ENCODE measurements at places on chromosomes 4 and X.

DNA sequence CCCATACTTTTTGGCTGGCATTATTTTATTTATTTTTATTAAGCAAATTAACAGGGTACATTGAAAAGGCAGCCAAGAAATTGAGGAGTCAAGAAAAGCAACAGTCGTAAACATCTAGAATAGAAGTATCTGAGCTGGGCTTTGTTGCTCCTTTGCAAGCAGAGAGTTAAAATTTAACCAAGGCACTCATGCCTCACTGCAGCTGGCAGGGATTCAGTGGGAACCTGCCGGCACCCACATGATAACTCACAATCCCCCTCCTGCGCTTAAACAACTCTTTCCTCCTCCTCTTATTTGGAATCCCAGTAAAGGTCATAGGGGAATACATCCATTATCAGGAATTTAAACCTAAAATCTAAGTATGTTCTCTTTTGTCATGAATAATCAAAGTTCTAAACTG lies 115.5 kb downstream of the SOX3 start:
- DNase-seq, result no peak

GRCh38 chr4:33060674-33061542 lies 2340.7 kb downstream of the PCDH7 start:
- peak; percentile 45 for DNase-seq

GRCh38 chr4:153204728-153205648 lies 745 bp downstream of the TRIM2 start:
- DNase-seq, result no peak

DNA sequence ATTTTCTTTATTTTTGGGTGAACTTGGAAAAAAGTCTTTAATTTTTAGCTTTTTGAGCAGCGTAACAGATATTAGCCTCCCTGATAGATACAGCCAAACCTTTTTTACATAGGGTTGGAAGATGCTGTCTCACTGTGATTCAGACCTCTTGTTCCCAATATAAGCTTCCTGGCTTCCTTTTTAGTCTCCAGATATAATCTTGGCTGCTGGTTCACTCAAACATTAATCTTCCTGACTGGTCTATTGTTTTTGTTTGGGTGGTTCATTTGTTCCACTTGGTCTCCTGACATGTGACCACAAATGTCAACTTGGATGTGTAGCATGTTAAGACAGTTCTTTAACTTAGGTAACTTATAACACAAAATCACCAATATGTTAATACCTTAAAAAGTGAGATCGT lies 23.0 kb downstream of the RPA4 start:
- no peak for DNase-seq

DNA sequence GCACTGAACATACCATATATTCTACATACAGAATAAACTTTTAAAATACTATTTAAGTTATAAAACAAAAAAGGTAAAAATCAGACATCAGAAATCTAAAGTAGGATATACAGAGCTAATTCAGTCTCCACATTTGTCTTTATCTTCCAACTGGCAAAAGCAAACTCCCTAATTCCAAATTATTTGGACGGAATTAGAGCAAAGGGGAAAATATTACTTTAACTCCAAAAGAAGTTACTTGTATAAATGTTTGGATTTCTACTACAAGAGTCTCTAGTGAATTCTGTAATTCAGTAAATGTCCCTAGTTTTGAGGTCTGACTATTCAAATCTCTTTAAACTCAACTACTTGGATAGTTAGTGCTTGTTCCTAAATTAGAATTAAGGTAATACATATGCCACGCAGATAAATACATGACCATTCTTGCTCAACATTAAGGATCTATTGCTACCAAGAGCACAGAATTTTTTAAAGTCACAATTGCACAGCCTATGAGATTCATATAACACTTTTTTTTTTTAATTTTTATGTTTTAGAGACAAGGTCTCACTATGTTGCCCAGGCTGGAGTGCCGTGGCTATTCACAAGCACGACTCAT lies 7.3 kb downstream of the ZNF280C start:
- no peak for DNase-seq

GRCh38 chr4:10007793-10008608 lies 13.3 kb downstream of the SLC2A9 start:
- DNase-seq, result no peak

GRCh38 chr4:73019462-73020047 lies 50.0 kb downstream of the COX18 start:
- DNase-seq, result no peak

DNA sequence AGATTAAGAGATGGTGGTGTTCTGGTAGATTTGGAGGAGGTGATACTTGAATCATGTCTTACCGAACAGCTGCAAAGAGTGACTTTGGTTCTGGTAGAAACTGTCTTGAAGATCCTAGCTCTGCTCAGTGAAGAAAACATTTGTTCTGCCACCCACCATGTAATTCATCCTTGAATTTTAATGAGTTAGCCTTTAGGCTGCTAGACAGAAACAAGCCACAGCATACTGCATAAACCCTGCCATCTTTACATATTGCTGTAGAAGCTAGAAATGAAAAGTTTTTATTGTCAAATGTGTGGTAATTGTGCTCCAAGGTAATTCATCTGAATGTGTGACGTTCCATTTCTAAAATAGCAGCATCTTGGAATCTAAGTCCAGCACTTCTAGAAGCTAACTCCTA lies 161.0 kb upstream of the RAPGEF2 start:
- DNase-seq, result no peak

DNA sequence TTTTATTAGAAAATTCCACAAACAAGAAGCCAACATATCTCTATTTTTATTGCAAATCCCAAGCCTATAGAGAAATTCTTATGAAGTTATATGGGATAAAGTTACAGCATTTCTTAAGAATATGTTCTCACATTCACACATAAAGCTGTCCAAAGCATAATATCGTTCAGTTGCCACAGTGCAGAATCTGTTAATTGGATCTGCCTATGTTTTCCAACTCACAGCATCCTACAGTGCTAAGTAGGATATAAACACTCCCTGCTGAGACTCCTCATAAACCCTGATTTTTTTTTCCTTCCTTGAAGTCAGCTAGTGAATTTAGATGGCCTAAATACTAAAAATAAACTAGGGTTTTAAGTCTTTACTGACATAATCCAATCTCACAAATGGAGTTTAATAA lies 307.9 kb downstream of the PDGFC start:
- no peak for DNase-seq

DNA sequence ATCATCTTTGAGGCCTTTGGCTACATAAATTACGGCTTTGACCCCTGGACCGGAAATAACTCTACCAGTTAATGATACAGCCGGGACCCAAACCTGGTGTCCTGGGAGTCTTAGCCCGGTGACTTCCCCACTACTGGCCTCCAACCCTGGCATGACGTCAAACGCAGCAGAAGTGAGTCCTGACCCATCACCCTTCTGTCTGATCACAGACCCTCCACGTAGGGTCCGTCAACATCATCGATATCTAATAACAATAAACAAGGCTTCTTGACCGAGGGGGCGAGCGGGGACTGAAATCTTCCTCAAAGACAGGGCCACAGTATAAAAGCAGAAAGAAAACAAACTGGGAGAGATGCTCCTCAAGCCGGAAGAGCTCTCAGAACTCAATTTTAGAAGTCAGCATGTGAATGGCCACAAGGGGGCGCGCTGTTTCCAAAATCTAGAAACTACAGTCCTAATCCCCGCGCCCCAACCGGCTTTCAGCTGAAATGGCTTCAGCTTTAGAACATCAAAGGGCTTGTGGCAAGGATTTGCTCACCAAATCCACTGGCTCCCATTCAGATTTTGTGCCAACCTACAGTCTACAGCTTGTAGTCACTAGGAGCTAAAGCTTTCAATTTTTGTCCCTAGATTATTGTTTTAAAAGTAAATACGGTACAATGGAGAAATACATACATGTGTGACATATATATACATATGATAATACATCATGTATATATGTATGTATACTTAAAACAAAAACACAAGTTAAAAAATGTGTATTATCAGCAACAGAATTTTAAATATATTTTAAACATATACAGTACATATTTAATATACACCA lies 46.4 kb upstream of the ENPP6 start:
- DNase-seq, result peak; percentile 75

DNA sequence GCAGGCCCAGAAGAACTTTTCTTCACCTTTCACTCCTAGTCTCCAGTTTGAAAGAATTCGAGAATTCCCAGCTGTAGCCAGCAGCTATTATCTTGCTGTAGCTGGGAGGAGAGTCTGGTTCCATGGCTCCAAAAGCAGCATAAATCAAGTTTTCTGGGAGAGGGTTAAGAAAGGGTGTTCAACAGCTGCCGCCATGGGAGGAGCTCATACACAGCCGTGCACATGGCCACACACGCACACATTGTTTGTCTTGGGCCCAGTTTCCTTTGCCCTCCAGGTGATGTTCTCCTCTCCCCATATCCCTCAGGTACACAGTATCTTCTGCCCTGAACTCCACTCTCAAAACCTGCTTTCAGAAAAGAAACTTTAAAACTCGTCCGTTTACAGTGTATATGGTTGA lies 4.1 kb upstream of the GPC3 start:
- no peak for DNase-seq

DNA sequence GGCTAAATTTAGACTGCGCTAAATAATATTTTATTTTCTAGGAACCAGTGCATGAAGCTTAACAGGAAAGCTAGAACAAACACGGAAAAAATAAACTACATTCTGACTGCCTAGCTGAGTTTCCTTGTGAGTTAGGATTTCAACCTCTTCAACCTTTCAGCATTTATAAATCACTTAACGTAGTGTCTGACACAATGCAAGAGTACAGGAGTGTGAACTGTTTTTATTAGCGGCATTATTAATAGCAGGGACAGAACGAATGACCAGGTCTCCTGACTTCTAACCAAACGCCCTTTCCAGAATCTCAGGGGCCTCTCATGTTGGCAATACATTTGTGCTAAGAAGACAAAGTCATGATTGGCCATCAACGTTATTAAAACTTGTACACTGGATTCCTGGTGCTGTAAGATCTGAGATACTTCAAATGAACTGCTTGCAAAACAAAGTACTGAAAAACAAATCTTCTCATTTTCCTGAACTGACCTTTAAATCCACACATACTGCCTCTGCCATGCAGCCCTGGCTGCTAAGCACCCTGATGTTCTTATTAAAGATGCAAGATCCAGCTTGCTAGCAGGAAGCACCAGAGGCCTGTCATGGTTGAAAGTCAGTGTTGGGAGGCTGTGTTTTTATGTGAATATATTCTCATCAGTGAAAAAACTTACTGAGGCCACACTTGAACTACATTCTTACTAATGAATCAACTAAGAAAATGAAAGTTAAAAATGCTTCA lies 380.4 kb upstream of the CPEB2 start:
- DNase-seq, result no peak

- peak; percentile 81 for DNase-seq
Measured at GRCh38 chr4:57119054-57119651, 9.0 kb upstream of the IGFBP7 start.

GRCh38 chrX:109974906-109975655 lies 27.8 kb upstream of the TMEM164 start:
- no peak for DNase-seq

DNA sequence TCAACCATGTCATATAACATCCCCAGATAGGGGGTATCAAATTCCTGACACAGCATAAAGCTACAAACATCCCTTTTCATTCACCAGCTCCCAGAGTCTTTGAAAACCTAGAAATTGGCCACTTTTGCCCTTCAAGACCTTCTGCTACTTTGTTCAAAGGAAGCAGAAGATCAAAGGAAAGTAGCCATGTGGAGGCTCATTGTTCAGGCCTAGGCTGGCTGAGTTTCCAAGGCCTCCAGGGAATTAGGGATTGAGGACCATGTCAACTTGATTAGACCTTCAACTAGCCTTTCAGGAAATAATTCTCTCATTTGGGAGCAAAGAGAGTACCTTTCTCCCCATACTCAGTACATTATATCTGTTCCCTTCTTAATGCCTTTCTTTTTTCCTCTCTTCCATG lies 66.8 kb upstream of the ATXN3L start:
- DNase-seq, result no peak

DNA sequence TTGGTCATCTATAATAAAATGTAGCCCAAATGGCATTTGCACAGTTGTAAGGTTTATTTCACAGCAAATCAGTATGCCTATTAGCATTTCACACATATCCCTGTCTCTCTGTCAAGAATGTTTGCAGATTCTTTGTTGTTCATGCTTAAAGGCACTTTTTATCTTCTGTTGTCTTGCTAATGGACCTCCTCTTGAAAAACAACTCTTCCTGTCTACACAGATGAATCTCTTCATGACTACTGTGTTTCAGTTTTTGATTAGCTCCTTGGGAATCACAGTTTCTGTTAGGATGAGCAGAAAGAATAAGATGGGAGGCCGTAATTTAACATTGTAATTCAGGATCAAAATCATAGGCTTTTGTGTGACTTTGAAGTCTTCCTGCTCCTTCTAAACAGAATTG lies 35.5 kb upstream of the SLC4A4 start:
- DNase-seq, result no peak

- peak; percentile 73 for DNase-seq
Measured at GRCh38 chr4:147361726-147362125, 119.2 kb upstream of the EDNRA start.

- no peak for DNase-seq
Measured at GRCh38 chrX:123906557-123907316, 46.9 kb downstream of the XIAP start.

DNA sequence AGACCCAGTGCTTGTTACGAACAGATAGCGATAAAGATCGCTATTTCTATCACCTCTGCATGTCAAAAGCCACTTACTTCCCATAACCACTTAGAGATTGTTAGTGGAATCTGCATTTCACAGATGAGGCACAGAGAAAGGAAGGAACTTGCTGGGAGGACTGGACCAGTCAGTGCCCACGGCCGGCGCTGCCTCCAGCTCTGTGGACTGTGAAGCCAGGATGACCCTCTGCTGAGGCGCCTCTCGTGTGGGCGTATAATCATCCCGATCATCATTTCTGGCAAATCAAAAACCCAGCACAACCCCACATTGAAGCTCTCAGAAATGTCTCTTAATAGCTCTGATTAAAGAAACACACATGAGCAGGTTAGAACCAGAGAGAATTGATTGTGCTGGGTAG lies 61.5 kb upstream of the ADRA2C start:
- DNase-seq, result no peak

DNA sequence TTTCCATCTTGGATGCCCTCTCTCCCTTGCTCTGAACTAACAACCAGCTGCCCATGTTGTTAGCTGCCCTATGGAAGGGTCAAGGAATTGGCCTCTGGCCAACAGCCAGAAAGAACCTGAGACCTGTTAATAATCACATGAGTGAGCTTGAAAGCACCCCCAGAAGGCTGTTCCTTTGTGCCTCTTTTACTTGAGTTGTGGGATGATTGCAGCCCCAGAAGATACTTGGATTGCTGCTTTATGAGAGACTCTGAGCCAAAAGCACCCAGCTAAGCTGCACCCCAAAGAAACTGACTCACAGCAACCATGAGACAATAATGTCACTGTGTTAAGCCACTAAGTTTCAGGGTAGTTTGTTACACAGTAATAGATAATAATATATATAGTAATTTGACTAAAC lies 73.3 kb downstream of the FRYL start:
- DNase-seq, result no peak

- no peak for DNase-seq
Measured at GRCh38 chr4:10084651-10085358, 31.8 kb downstream of the WDR1 start.

DNA sequence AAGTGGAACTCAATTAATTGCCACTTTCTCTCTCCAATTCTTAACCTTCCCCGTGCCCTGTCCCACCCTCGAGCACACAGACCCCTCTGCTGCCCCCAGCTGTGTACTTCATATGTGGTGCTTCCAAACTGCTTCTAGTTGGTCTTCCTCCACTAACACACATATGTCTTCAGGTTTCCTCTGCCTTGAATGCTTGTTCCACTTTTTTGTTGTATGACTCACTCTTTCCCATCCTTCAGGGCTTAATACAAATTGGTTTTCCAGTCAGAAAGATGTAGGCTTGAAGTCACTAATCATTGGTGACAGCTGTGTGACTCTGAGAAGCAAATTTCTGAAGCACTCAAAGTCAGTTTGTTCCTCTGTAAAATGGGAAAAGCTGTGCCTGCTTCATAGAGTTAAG lies 30.6 kb downstream of the TRIM2 start:
- DNase-seq, result peak; percentile 73
